Activated T-cell treated with anti-CD3 and anti-CD28 coated beads, Interleukin-2, amount 50 U/mL, for 24 hours (primary cell): ENCODE measurements at places on chromosomes 7 and 10.

GRCh38 chr7:143892527-143893300 lies 9.3 kb downstream of the TCAF1 start:
- DNase-seq: no peak
- peaks cover 25% of the 10 kb centered on the region for H3K27me3 ChIP-seq
- peaks cover 29% of the 10 kb centered on the region for H3K36me3 ChIP-seq
- no peak overlapping the region for H3K4me3 ChIP-seq
- H3K4me1 ChIP-seq: peaks cover 7% of the 10 kb centered on the region

GRCh38 chr7:121372376-121373010 lies 23.6 kb downstream of the FAM3C start:
- peak overlapping the region; percentile 3 for H3K4me3 ChIP-seq
- H3K4me1 ChIP-seq: peaks cover 48% of the 10 kb centered on the region

DNA sequence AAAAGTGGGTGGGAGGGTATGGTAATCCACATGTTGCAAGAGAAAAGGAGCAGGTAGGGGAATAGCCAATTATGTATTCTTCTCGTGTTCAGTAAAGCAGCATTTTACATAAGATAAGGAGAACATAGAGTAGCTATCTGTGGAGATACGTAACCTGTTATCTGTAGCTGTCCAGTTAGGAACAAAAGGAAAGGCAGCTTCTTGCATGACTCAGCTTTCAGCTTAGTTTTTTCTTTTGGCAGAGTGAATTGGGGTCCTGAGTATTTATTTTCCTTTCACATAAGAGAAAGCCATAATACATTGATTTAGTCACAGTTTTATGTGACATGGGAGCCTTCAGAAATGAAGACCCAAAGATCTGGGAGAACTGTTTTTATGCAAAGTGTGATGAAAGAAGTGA lies 116.7 kb upstream of the IMMP2L start:
- no peak overlapping the region for H3K4me3 ChIP-seq
- peaks cover 7% of the 10 kb centered on the region for H3K27me3 ChIP-seq
- no peak overlapping the region for H3K27ac ChIP-seq
- no peaks in the 10 kb centered on the region for H3K4me1 ChIP-seq

GRCh38 chr10:1654811-1655356 lies 82.4 kb downstream of the ADARB2 start:
- H3K4me1 ChIP-seq: no peaks in the 10 kb centered on the region
- DNase-seq: no peak
- H3K4me3 ChIP-seq: no peak overlapping the region
- H3K27ac ChIP-seq: no peak overlapping the region

GRCh38 chr7:135685306-135686084 lies 23.2 kb downstream of the STMP1 start:
- peaks cover 9% of the 10 kb centered on the region for H3K4me1 ChIP-seq
- peaks cover 37% of the 10 kb centered on the region for H3K36me3 ChIP-seq
- no peak overlapping the region for H3K4me3 ChIP-seq
- DNase-seq: no peak
- H3K27me3 ChIP-seq: no peaks in the 10 kb centered on the region
- H3K27ac ChIP-seq: no peak overlapping the region

GRCh38 chr10:20017961-20018360 lies 201.7 kb downstream of the PLXDC2 start:
- H3K27ac ChIP-seq: no peak overlapping the region
- H3K4me1 ChIP-seq: no peaks in the 10 kb centered on the region
- no peaks in the 10 kb centered on the region for H3K36me3 ChIP-seq
- H3K4me3 ChIP-seq: no peak overlapping the region
- H3K27me3 ChIP-seq: no peaks in the 10 kb centered on the region
- DNase-seq: no peak

- no peak for DNase-seq
- H3K36me3 ChIP-seq: peaks cover 9% of the 10 kb centered on the region
- peaks cover 33% of the 10 kb centered on the region for H3K4me1 ChIP-seq
- H3K4me3 ChIP-seq: no peak overlapping the region
- no peak overlapping the region for H3K27ac ChIP-seq
Measured at GRCh38 chr7:93150200-93150835, 2.1 kb upstream of the SAMD9L start.

GRCh38 chr10:74255214-74255613 lies 104.2 kb downstream of the ADK start:
- H3K4me1 ChIP-seq: peaks cover 14% of the 10 kb centered on the region
- H3K27ac ChIP-seq: no peak overlapping the region
- H3K36me3 ChIP-seq: peaks cover 12% of the 10 kb centered on the region
- no peak overlapping the region for H3K4me3 ChIP-seq
- no peak for DNase-seq

GRCh38 chr10:5510281-5511072 lies 11.1 kb upstream of the CALML5 start:
- peaks cover 11% of the 10 kb centered on the region for H3K4me1 ChIP-seq
- H3K27ac ChIP-seq: no peak overlapping the region
- no peak overlapping the region for H3K4me3 ChIP-seq

- H3K4me1 ChIP-seq: no peaks in the 10 kb centered on the region
- no peak for DNase-seq
- H3K36me3 ChIP-seq: no peaks in the 10 kb centered on the region
Measured at GRCh38 chr7:73382934-73383503, 50.6 kb upstream of the FZD9 start.

DNA sequence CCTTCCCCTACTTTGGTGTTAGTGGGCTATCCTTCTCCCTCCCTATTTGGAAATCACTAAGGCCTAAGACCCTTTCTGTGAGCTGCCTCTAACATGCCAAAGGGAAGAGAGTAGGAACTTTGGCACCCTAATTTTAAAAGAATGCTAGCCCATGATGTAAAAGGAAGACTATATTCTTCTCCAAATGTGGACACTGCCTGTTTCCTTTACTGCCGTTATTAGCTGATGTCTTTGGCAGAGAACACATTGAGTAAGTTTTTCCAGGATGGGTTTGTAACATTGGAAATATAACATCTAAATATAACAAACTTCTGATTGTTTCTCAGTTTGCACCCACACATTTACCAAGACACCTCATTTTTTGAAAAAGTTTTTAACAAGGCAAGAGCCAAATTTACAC lies 56.9 kb upstream of the TNKS2 start:
- no peaks in the 10 kb centered on the region for H3K4me1 ChIP-seq
- H3K36me3 ChIP-seq: no peaks in the 10 kb centered on the region
- no peak for DNase-seq
- peaks cover 75% of the 10 kb centered on the region for H3K27me3 ChIP-seq
